ENCODE measurements at places on chromosomes 3 and 15. TPM values are rescaled to one million over a fixed set of nuclear protein-coding genes. Genes with fewer than 3 reads are reported as not detected.

The SEC11A gene
- total RNA-seq, result 170 TPM

The WDR72 gene
- not detected for total RNA-seq

The ABHD10 gene
- total RNA-seq, result 38.0 TPM

The GOLGA8G gene
- total RNA-seq, result not detected

The SUCNR1 gene
- 0.43 TPM for total RNA-seq

The AGBL1 gene
- total RNA-seq, result not detected

The OR5K2 gene
- not detected for total RNA-seq

The WDR49 gene
- 0.32 TPM for total RNA-seq

The ITPKA gene
- 1.6 TPM for total RNA-seq
